Effector memory CD8-positive, alpha-beta T cell (primary cell): ENCODE measurements at places on chromosomes 3 and 15.

DNA sequence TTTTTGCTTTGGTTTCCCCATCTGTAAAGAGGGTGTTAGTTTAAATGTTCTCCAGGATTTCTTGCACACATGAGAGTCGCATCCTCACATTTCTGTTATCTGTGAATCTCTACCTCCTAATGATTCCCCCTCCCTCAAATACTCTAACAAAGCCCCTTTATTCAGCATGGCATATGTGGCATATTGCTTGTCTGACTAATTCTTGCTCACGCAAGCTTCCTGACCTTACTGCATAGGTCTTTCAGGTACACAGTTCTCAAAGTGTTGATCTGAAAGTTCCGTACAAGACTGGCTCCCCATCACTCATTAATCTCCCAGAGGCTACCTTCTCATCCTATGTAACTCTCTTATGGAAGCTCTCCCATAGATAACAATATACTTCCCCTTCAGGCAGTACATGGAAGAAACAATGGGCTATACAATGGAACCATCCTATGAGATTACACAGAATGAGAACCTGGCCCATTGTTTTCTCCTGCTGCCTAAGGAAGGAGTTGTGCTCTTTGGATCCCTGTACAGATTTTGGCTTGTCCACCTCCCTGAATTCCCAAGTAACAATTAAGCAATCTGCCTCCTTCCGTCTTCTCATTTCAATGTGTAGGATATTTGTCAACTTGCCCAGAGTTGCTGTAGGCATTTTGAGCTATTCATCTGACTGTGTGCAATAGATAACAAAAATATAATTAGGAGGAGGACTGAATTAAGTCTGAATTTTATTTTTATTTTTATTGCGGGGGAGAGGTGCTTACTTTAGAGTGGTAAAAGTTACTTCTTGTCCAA is 51.0 kb downstream of the PPARG start:
- no peak for DNase-seq

GRCh38 chr3:178960181-178960580 is 111.4 kb downstream of the ZMAT3 start:
- no peak for DNase-seq

DNA sequence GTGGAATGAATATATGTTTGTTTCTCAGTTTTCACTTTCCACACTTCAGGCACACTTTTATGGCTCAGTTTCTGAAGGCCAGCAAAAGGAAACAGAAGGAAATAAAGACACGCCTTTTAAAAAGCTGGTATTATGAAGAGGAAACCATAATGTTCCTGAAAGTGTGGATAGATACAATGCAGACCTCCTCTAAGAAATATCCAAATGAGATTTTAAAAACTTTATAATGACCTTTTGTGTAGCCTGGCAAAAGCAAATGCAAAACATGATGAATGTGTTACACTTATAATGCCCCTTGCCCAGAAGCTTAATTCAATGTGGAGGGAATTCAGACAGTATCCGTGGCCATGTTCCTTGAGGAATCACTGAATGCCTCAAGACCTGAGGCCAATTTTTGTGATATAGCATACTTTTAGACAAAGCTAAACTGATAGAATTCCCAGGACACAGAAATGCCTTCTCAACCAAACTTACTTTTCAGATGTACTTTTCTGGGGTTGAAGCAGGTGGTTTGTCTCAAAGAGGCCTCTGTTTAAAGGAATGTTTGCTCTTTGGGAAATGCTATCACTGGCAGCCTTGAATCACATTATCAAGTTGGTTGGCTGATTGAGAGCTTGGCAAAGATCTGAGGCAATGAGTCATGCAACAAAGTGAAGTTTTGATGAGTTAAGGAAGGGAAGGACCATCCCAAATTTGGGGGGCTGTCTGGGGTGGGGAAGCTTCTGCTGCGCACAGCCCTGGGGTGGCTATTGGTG is 77.1 kb upstream of the CACNA2D3 start:
- DNase-seq: no peak

GRCh38 chr15:88428805-88429605 is 38.2 kb downstream of the MRPL46 start:
- DNase-seq: no peak

GRCh38 chr3:115401851-115402501 is 221.3 kb upstream of the GAP43 start:
- no peak for DNase-seq

DNA sequence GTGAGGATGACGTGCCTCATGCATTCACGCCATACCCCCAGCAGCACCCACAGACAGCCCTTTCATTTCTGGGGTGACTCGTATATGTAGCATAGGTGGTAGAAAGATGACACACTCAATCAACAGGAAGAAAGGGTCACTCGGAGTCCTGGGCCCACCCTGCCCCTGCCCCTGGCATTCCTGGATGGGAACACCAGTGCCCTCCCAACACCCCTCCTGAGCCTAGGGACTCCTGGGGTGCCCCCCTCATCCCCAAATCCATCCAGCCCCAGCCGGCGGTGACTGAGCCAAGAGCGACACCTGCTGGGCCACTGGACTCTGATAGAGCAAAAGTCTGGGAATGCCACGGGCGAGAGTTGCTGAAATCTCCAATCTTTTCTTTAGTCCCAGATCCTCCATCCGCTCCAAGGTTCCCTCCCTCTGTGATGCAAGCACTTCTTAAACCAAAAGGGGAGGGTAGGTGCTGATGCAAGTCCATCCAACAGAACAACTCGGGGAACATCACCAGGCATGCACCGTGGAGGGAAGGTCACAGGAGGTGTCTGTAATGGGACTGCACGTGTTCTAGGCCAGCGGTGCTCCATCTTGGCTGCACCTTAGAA is 31.1 kb downstream of the ACAN start:
- DNase-seq: no peak

DNA sequence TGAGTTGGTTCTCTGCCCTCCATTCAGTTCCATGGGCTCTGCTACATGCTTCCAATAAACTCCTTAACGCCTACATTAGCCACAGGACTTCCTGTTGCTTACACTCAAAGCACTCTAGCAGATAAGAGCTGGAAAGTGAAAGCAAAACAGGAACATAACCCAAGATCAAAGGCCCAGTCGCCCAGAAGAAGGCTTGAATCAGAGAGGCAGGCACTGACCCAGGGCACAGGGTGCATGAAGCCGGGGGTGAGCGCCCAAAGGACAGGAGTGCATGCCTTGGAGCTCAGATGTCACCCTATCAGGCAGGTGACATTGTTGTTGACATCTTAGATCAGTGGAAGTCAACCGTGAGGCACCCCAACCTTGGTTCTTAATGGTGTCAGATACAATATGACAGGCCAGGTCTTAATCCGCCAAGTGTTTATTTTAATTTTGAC is 235.1 kb downstream of the UACA start:
- DNase-seq: peak; percentile 54

DNA sequence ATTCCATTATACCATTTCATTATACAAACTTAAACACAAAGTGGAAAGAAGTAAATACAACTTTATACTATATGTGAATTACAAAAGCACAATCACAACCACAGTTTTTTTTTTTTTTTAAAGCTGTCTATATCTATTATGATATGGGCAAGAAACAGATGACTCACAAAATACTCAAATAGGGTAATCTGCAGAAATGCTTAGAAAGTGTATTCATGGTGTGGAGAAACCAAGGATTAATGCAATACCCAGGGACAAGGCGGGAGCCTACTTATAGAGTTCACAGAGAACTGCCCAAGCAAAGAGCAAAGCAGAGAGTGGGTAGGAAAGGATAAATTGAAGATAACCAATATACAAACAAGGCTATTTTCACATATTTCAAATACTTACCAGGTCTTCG is 332.0 kb downstream of the FHIT start:
- DNase-seq: no peak

DNA sequence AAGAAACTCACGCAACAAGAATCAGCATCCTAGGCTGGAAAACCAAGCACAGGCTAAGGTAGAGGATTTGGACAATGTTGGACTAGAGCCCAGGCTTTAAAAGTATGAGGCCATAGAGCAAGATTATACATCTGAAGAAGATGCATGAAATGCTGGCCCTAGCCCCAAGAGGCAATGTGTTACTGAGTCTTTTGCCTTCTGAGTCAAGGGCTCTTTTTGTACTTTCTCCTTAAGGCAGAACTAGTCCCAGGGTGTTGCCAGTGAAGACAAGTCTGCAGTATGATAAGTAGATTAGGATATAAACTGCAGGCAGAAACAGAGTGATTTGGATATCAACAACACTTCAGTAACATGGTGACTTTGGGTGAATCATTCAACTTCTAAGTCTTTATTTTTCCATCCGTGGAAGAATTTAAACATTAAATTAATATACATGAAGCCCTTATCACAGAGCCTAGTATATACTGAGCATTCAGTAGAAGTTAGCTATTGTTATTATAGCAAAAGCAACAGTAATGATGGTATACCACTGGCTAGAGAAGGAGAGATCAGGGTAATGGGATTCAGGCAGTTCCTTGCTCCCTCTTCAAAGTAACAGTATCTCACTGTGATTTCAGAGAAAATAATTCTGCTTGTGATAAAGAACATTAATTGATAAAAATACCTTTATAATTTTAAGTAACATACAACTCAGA is 99.9 kb upstream of the MLF1 start:
- no peak for DNase-seq

- no peak for DNase-seq
Observed at GRCh38 chr15:63354821-63355650, 26.6 kb downstream of the CA12 start.
